NCI-H460 (cell line): ENCODE measurements at places on chromosomes 7 and 10. TPM values are rescaled to one million over a fixed set of nuclear protein-coding genes. Genes with fewer than 3 reads are reported as not detected.

TMEM106B gene
- total RNA-seq, result 159 and 174 TPM in 2 replicates

TEX47 gene
- total RNA-seq, result not detected in 2 replicates

JCAD gene
- 16.0 and 19.1 TPM in 2 replicates for total RNA-seq

NIPSNAP2 gene
- total RNA-seq, result 32.7 and 38.1 TPM in 2 replicates

NKX6-2 gene
- total RNA-seq, result not detected in 2 replicates

SUN3 gene
- not detected in 2 replicates for total RNA-seq

ARHGAP22 gene
- 3.0 and 3.6 TPM in 2 replicates for total RNA-seq

MMRN2 gene
- 0.37 and 0.40 TPM in 2 replicates for total RNA-seq

AOAH gene
- 0.10 TPM in 1 of 2 replicates, not detected in the other for total RNA-seq

ANK3 gene
- 46.6 and 65.7 TPM in 2 replicates for total RNA-seq

MYOF gene
- total RNA-seq, result 369 and 488 TPM in 2 replicates

TBRG4 gene
- 113 and 125 TPM in 2 replicates for total RNA-seq

GPNMB gene
- 1.4 and 2.7 TPM in 2 replicates for total RNA-seq

CRYGN gene
- 0.07 and 0.40 TPM in 2 replicates for total RNA-seq

METTL2B gene
- total RNA-seq, result 44.0 and 44.8 TPM in 2 replicates

FAM25C gene
- not detected in 2 replicates for total RNA-seq

OIT3 gene
- not detected in 2 replicates for total RNA-seq

AUTS2 gene
- total RNA-seq, result 7.3 and 7.4 TPM in 2 replicates

FRAT2 gene
- total RNA-seq, result 10.0 and 12.4 TPM in 2 replicates

OR13A1 gene
- not detected in 2 replicates for total RNA-seq

SLC13A1 gene
- not detected in 2 replicates for total RNA-seq

ALOX5 gene
- not detected in 2 replicates for total RNA-seq

KIAA1549 gene
- total RNA-seq, result 6.3 and 7.5 TPM in 2 replicates

CYP17A1 gene
- not detected in 2 replicates for total RNA-seq

NOM1 gene
- total RNA-seq, result 10.7 and 15.1 TPM in 2 replicates

GDF2 gene
- not detected in 2 replicates for total RNA-seq

CAMK2B gene
- 0.15 TPM in 1 of 2 replicates, not detected in the other for total RNA-seq

CCNJ gene
- total RNA-seq, result 14.7 and 16.9 TPM in 2 replicates

IFIT1B gene
- not detected in 2 replicates for total RNA-seq

TDRD1 gene
- not detected in 2 replicates for total RNA-seq

PCGF6 gene
- total RNA-seq, result 12.9 and 15.3 TPM in 2 replicates

CAV2 gene
- 109 and 112 TPM in 2 replicates for total RNA-seq

KEL gene
- total RNA-seq, result 0.59 TPM in 1 of 2 replicates, not detected in the other

GIMAP1 gene
- not detected in 2 replicates for total RNA-seq

GJD4 gene
- not detected in 2 replicates for total RNA-seq

PSD gene
- 0.29 and 0.32 TPM in 2 replicates for total RNA-seq

CYP2W1 gene
- total RNA-seq, result 0.05 TPM in 1 of 2 replicates, not detected in the other

RARRES2 gene
- total RNA-seq, result not detected in 2 replicates

DNAJB12 gene
- total RNA-seq, result 5.4 and 7.0 TPM in 2 replicates

TMEM176B gene
- total RNA-seq, result not detected in 2 replicates

KCNIP2 gene
- 2.0 TPM in 2 replicates for total RNA-seq

LEP gene
- total RNA-seq, result not detected in 2 replicates

SNX10 gene
- total RNA-seq, result 16.0 and 18.3 TPM in 2 replicates

LRRTM3 gene
- not detected in 2 replicates for total RNA-seq

GRID1 gene
- 0.05 and 0.09 TPM in 2 replicates for total RNA-seq

LRRN3 gene
- not detected in 2 replicates for total RNA-seq

BTBD16 gene
- 0.43 and 0.45 TPM in 2 replicates for total RNA-seq

ASZ1 gene
- total RNA-seq, result not detected in 2 replicates

LLCFC1 gene
- total RNA-seq, result not detected in 2 replicates

GLRX3 gene
- 173 and 177 TPM in 2 replicates for total RNA-seq

NPTX2 gene
- 1.4 and 2.0 TPM in 2 replicates for total RNA-seq

FFAR4 gene
- total RNA-seq, result not detected in 2 replicates

CLCN1 gene
- 0.07 TPM in 1 of 2 replicates, not detected in the other for total RNA-seq

ZNF655 gene
- total RNA-seq, result 68.4 and 83.1 TPM in 2 replicates

EVX1 gene
- 0.12 TPM in 1 of 2 replicates, not detected in the other for total RNA-seq
